ENCODE measurements at places on chromosomes 3 and 15.

- DNase-seq = no peak
Measured at GRCh38 chr3:161150001-161150525, 44.9 kb upstream of the B3GALNT1 start.

DNA sequence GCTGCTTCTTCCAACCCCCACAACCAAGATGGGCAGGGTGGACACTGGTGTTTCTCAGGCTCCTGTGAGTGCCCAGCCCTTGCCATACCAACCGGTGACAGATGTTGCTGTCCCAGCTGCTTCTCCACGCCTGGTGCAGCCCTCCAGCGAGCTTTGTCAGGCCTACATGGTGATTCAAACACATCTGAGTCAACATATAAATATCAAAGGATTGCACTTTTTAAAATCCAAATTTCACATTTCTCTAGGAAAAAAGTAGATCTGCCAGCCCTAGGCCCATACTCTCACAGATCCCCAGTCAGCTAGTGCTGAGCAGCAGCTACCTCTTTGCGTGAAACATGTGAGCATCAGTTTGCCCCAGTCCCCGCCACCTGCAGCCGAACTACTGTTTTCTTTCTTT, 52.7 kb downstream of the RPN1 start:
- no peak for DNase-seq

DNA sequence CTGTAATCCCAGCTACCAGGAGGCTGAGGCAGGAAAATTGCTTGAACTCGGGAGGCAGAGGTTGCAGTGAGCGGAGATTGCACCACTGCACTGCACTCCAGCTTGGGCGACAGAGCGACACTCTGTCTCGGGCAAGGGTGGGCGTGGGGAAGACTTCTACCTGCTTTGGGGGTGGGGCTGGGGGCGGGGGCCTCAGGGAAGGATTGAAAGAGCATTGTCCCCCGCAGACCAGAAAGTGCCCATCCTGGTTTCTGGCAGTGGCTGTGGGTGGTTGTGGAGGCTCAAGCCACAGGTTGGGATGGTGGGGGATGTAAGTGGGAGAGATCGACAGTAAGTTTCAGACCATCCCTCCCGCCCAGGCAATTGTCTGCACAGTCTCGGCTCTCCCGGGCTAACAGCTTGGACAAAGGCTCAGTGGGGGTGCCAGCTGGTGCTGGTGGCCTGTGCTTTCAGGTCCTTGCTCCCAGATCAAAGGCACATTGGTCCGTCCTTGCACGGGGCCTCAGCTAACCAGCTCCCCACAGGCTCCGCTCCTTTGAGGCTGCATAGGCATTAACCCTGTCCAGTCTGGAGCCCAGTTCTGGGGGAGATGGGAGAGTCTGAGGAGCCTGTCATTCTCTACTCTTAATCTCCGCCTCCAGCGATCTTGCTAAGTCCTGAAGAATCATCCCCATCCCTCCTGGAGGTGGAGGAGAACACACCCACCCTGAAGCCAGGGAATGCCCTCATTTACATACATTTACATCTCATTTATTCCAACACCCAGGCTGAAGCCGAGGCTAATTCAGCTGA, 8.6 kb downstream of the SCN5A start:
- DNase-seq = no peak

DNA sequence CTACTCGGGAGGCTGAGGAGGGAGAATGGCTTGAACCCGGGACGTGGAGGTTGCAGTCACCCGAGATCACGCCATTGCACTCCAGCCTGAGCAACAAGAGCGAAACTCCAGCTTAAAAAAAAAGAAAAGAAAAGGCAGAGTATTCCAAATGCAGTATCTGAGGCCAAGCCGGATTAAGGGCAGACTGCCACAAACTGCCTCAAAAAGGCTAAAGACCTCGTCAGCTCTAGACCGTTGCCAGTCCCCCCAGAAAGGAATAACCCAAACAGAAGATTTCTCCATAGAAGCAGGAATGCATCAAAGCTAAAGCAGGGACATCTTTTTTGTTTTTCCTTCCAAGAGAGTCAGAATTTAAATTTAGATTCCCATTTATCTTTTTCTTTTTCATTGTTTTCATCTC, 72.9 kb downstream of the TM4SF4 start:
- no peak for DNase-seq

GRCh38 chr15:45200799-45201556, 13.2 kb upstream of the SHF start:
- DNase-seq = peak; percentile 83

DNA sequence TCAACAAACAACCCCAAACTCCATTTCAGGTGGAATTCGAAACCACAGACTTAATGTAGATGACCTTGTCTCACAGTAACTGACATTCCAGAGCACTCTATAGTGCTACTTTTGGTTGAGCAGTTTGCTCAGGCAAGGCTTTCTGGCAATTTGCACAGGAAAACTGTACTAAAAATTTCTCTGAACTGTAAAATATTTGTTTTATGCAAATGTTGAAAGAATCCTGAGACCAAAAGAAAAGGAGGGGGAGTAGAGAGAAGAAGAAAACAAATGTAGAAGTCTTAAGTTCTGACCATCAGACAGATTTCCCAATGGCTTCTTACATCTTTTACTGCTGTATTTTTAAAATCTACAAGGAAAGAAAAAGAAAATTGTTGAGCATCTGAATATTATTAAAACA, 53.5 kb downstream of the DTWD1 start:
- DNase-seq = no peak

DNA sequence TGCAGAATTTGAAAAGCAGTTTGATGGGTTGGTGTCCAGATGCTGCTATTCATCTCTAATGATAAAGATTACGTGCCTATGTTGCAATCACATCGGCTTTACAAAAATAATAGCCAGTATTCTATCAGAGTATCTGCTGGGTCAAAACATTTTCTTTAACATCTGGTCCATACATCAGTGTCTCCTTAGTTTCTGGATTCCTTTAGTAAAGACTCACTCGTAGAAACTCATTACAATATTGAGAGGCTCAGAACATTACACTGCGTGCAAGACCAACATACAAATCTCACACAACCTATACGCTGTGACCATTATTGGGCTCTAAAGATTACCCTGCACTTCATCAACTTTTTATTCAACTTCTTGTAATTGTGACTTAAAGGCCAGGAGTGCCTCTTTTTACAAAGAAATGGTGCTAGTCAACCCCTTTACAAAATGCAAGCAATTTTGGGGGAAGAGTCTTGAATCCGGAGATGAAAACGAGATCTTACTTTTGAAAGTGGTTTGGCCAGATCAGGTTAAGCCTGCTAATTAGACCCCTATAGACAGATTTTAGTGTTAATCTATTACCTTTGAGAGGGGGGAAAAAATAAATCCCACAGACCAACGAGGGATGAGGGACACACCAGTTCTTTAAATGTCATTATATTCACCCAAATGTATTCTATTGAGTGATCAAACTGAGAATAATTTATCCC, 2.9 kb downstream of the TRA2B start:
- DNase-seq = no peak

GRCh38 chr3:155106119-155106518, 26.0 kb downstream of the MME start:
- no peak for DNase-seq

DNA sequence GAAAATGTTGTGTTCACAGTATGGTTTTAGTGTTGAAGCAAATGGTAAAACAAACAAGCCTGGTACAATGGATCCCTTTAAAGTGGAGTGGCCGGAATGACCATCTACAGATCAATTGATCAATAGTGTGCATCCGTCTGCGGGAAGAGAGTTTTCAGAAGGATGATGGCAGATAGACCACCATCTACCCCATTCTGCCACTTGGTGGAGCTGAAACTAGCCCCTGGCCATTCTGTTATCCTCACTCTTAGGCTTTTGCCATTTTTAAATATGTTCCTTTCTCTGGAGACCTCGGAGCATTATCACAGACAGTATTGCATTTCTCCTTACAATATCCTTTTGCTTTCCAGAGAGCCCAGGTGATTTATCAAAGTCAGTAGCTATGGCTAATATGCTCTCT, 258.9 kb upstream of the CFAP20DC start:
- no peak for DNase-seq

DNA sequence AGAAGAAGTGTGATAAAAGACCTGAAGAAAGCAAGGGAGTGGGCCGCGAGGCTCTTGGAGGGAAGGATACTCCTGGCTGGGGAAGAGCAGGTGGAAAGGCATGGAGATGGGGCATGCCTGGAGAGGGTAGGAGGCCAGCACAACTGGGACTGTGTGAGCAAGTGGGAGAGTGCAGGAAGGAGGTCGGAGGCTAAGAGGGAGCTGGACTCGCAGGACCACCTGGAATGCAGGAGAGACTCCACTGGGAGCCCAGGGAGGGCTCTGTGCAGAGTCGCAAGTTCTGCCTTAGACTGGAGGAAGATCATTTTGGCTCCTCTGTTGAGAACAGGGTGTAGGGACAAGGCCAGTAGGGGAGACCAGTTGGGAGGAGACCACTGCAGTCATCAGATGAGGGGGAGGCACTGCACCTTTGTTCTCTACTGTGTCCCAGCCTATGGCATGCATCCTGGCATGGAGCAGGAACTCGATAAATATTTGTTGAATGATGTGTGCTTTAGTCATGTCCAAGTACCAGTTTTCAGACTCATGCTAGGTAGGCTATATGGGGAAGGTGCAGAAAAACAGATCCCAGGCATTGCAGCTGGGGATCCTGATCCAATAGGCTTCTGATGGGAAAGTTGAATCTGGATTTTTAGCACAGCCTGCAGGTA, 13.7 kb downstream of the FAM107A start:
- no peak for DNase-seq

GRCh38 chr15:52503788-52504496, 24.7 kb downstream of the MYO5A start:
- DNase-seq = no peak

DNA sequence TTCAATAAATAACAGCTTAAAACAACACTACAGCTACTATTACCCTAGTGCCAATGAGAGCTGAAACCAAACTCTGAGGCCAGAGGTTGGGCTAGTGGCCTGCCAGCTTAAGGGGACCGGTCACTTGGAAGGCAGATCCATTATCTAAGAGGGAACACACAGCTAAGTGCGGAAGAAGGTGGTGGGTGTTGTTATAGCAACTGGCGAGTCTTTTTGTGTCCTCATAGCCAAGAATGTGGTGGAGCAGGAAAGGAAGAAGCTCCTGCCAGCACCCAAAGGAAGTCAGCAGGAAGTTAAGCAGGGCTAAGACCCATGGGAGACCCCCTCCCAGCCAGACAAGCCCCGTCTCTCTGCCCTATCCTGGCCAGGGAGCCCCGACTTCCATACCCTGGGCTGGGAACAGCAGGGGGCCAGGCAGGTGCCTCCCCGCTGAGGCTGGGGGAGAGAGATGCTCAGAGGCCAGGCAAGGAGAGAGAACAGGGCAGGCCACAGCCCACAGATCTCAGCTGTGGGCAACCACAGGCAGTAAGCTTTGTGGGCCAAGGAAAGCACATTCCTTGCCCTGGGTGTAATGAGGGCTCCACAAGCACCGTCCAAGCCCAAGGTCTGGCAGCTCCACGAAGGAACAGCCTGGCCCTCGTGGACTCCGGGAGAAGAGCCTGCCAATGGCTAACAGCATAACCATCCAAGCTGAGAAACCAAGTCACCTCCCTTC, 34.0 kb upstream of the HRH1 start:
- DNase-seq = no peak

DNA sequence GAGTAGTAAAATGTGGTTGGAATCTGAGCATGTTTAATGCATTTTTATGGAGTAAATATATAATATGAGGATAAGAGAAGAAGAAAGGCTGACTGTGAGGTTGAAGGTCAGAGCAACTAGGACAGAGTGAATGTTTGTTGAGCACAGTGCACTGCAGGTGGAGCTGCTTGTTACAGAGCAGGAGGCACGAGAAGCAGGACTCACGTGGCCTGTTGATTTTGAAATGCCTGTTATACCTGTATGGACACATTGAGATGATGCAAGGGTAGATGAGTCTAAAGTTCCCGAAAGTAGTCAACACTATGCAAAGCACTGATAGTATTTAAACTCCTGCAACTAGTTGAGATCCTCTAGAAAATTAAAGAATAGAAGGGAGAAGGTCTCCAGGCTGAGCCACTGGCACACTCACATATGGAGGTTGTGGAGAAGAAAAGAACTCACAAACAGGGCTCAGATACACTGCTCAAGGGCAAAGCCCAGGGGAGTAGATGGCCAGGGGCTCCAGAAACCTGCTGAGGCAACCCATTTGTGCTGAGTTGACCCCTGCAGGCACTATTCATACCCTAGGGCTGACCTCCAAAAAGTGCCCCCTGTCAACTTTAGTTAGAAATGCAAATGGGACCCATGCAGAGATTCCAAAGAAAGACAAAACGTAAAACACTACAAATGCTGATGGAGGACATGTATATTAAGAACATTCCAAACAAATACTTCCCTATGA, 541.5 kb downstream of the GABRG3 start:
- no peak for DNase-seq

GRCh38 chr15:62766599-62766998, 275.9 kb upstream of the TPM1 start:
- DNase-seq = no peak

GRCh38 chr3:59101231-59101736, 51.5 kb upstream of the CFAP20DC start:
- DNase-seq = no peak

DNA sequence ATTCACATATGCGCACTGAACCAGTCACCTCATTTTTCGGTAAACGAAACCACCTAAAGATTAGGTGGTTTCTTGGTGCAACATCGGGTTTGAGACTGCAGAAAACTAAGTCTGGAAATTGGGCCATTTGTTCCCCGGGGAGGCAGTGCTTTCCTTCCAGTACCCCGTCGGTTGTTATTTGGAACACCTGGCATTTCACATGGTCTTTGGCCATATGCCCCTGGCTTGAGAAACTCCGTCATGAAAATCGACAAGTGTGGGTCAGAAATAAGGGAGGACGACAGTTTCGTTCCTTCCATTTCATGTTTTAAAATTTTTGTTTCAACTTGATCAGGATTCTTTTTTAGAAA, 544 bp upstream of the GATM start:
- DNase-seq = no peak

- DNase-seq = no peak
Measured at GRCh38 chr15:66757521-66757920, 55.5 kb downstream of the SMAD6 start.

DNA sequence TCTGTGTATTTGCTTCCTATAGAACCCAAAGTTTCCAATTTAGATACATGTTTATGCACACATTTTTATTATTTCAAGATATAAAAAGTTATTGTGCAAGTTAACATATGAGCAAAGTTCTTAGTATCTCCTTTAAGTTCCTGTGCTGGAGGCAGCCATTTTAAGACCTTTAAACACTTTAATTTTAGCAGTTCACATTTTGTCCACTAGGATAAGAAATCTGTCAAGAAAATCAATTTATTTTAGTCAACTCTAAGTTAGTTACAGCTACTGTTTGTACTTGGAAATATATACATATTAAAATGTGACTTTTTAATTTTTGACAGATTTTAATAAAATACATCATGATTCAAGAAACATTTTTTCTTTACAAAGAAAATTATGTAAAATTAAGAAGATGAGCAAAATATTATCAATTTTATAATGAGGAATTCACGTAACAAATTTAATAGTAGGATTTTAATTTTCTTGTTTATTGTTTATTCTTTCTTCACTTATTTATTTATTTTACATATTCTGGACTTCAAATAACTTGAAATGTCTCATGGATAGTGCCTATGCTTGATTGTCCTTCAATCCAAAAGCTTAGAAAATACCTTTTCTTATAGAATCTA, 402.6 kb upstream of the GBE1 start:
- DNase-seq = no peak

Data from activated T-cell treated with anti-CD3 and anti-CD28 coated beads for 48 hours (primary cell).